ENCODE measurements at places on chromosomes 7 and 10.

DNA sequence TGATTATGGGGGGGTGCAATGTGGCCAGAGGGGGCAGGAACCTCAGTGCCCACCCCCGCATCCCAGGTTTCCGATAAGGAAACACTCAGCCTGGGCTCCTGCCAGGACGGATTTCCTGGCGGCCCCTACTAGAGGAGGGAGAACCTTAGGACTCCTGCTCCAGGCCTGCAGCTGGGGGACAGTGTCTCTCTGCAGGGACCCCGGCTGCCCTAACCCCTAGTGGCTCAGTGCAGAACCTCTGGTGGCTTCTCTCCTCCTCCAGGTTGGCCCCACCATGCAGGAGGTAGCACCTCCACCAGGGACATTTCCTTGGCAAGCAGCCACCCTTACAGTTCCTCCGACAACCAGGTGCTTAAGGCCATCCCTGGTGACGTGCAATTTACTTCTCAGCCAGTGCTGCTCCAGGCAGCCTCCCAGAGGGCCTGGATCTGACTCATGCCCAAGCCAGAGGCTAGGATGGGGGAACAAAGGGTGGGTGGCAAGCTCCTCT is 31.9 kb downstream of the SH2B2 start:
- no peak for DNase-seq

DNA sequence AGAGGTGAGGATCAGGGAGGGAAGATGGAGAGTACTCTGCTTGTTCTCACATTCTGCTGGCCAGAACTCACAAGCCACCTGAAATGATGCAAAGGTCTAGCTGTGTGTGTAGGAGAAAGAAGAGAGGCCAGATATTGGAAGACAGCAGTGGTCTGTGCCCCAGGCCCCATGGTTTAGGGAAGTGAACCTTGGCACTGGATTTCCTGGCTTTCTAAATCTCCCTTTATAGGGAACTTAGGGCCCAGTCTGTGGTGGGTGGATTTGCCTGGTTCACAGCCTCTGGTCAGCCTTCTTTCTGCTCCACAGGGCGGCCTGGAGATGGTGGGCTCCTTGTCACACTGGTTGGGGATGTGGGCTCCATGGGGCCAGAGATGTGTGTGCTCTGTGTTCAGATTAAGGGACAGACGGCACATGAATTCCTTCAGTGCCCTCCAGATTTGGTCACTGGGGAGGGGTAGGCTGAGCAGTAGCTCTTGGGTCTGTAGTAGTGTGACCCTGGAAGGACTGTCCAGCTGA is 9.5 kb upstream of the SH2D4B start:
- no peak for DNase-seq

GRCh38 chr7:39978230-39978934 is 28.3 kb downstream of the CDK13 start:
- no peak for DNase-seq

GRCh38 chr10:33653584-33654367 is 319.3 kb upstream of the NRP1 start:
- no peak for DNase-seq

DNA sequence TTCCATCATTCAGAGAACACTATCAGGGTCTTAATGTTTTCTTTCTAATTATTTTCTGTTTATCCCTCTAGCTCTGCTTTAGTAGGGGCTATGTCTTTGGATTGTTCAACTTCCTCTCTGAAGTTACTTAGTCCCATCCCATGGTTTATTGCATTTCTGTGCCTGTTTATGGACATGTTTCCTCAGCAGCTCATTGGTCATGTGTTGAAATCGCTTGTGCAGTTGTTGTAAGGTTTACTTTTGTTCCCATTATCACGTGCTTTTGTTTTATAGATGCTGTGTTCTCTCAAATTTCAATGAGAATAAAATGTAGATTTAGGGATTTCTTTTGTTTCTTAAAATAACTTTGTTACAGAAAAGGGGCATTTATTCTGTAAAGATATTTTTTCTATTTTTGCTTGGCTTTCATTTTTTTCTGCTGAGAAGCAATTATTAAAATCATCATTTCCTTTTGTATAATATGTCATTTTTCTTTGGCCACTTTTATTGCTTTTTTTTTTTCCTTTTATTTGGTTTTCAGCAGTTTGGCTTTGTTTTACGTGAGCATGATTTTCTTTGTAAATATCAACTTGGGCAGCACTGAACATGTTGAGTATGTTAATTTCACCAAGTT is 110.9 kb downstream of the CCDC7 start:
- DNase-seq: no peak

DNA sequence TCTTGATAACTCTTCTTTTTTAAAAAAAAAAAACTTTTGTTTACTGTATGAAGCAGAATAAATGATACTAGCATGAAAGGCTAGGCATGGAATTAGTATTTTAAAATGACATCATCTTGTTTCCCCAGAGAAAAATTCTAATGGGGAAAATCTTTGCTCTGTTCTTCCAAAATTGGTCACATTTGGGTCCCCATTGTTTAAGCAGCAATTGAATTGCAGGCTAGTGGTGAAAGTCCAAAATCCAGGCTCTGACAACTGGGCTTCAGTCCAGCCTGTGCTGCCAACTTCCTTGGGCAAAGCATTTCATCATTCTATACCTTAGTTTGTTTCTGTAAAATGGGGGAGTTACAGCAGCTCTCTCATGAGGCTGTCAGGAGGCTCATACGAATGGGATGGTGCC is 726.4 kb downstream of the KCNMA1 start:
- no peak for DNase-seq

DNA sequence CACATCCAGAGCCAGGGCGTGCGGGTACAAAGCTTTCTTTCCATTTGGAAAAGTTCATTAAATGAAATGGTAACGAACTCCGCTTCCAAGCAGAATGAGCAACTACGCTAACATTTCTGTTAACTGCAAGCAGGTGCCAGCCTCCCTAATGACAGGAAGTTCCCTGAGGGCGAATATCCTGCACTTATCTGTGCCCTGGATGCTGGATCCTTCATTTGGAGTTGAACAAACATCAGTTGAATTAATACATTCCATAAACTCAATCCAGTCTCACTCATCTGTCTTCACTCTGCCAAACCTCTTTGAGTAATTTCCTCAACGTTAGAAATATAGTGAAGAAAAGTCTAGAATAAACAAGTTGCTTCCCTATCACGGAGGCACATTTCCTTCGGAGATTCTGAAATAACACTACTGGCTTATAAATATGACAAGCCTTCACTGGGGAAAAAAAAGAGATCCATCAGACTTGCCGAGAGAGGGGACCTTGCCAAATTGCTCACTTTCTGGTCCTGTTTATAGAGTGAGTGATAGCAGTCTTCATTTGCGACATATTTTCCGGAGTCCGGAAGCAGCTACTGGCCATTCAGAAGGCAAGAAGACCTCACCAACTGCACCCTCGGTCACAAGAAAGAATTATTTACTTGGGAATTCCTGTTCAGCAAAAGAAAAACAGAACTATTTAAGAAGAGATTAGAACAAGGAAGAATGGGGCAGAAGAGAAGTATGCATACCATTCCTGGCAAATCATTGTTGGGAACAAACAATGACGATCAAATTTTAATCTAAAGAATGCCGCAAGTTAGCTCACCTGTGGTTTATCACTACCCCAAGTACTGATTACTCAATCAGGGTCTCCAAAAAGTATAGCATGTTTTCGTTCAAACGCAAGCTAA is 196.4 kb downstream of the FAM107B start:
- no peak for DNase-seq

All from stimulated activated CD8-positive, alpha-beta memory T cell treated with anti-CD3 and anti-CD28 coated beads, Interleukin-4, amount 100 ng/mL, for 1 hour (primary cell).